CD4-positive, alpha-beta T cell treated with Interleukin-4 for 1 hour (primary cell): ENCODE measurements at places on chromosomes 11 and 22.

GRCh38 chr11:128359515-128359914 is 227.8 kb downstream of the ETS1 start:
- no peak for DNase-seq

GRCh38 chr11:85831050-85831449 is 20.1 kb upstream of the SYTL2 start:
- no peak for DNase-seq

DNA sequence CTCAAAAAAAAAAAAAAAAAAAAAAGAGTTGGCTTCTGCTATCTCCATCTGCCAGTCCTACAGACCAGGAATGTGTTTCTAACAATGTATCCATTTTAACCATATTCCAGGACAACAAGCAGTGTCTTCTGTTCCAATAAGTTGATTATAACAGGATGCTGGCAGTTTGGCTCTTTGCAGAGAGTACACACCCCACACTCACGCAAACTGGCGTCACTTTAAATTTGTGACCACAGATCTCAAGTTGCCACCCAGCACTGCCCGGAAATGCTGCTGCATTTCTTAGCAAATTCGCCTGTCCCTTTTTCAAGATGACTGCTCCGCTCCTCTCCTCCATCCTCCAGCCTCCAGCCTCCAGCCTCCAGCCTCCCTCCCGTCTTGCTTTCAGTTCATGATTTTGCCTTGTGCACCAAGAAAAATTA is 44.3 kb downstream of the SCGB1A1 start:
- DNase-seq: no peak

DNA sequence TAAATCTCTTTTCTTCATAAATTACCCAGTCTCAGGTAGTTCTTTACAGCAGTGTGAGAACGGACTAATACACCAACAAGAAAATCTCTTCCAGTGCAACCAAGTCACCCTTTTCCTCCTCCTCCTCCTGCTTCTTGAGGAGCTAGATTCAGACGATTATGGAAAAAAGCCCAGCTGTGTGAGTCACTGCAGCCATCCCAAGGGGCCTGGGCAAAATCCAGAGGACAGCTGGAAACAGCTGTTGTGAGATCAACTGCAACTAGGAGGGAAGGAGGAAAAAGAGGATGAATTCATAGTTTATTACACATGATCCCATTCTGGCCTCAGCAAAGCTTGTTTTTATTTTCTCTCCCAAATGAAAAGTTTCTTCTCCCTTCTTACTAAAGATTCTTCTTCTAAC is 32.9 kb downstream of the RBFOX2 start:
- DNase-seq: no peak
